Endodermal cell (in vitro differentiated cells): ENCODE measurements at places on chromosomes 2 and 18.

GRCh38 chr2:100142393-100142792 is at the start of gene AFF3:
AFF3 (minus strand) TSS chr2:100142590; CDS start chr2:100104454, 38,136 bp downstream.
- DNase-seq: no peak

- no peak for DNase-seq
Observed at GRCh38 chr18:50069422-50069821, 125.5 kb downstream of the MYO5B start.

DNA sequence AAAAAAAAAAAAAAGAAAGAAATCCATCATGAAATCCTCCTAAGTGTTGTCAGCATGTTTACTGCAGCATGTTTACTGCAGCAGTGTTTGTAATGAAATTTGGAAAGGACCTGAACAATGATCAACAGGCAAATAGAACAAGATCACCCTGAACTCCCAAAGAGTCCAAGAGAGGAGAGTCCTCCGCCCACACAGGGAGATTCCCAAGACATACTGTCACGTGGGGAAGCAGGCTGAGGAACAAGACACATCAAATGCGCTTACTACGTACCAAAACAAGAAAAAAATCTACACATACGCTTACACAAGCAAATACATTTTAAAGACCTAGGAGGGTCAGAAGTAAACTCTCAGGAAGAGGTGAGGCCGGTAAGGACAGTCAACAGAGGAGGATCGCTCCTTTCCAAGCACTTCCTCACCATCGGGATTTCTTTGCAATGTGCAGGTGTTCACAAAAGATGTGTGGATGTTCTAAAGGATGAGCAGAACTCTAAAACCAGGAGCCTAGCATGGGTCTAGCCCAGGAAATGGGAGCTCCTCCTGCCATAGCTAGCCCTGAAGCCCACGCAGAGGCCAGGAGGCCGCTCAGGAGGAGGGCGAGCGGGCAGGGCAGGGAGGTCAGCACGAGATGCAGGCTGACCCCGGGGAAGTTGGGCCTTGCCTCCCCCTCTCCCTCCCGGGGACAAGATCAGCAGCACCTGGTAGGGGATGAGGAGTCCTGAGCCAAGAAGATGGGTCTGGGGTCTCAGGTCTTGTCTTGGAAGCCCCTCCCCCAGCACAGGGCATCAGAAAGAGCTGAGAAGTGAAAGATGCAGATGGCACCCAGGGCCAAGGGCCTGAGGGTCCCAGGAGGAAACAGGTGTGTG is 66.4 kb downstream of the ZNF516 start:
- no peak for DNase-seq

GRCh38 chr2:104896446-104896845 is 42.5 kb downstream of the POU3F3 start:
- no peak for DNase-seq

DNA sequence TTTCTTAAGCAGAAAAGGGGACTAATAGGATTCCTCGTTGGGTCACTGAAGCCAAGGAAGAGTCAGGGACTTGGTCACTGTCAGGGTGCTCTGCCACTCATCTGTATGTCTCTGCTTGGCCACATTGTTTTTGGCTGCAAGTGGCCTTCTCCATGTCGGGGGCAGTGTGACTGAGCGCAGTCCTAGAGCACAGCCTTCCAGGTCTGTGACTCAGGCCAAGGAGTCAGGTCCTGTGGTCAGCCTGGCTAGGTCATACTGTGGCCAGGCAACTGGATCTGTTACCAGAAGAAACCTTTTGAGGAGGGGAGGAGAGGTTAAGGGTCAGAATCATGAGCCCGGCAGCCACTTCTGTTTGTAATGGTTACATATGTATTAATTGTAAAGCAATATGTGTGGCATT is 61.3 kb downstream of the GALNT1 start:
- DNase-seq: peak; percentile 43

- DNase-seq: peak; percentile 85
Observed at GRCh38 chr2:88549616-88550292, 77.5 kb downstream of the EIF2AK3 start.

DNA sequence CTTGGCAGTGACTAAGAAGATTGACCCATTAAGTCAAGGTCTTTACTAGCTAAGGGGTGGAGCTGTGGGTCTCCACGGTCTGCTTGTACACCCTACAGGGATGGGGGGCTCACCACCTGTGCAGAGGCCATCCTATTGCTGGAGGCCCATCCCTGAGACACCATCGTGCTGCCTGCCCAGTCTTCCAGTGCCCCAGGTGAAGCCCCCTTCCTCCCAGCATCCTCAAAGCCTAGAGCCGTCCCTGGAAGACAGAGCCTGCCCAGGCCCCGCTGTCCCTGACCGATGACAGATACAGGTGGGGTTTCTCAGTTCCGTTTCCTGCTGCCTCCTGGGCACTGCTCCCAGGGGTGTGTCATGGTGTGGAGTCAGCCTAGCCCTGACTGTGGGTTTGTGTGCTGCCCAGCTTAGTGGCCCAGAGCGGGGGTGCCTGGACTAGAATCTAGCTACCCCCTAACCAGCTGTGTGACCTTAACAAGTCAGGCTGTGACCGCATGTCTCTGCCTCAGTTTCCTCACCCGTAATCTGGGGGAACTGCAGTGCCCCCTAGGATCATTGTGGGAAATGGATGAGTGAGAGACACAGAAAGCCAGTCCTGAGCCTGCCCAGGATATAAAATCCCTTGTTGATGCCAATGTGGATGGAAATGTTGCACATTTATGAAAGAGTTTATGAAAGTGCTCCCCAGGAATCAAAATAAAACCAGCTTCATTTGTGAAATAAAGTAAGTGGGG is 2.0 kb downstream of the OTOS start:
- DNase-seq: peak; percentile 26

DNA sequence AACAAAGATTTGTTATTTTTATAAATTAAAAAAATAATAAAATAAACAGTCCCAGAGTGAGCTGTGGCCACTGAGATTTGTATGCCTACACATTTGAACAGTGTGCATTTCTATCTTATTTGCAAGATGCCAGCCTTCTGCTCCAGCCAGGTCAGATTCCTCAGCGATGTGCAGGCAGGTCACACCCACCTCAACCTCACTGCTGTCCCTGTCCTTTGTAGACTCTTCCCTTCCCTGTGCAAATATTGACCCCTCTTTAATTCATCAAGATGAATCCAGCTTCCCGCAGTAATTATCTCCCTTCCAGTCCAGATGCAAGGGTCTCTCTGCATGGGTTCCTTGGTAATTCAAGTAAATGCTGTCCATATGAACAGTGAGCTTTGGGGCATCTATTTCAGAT is 256.2 kb downstream of the PIEZO2 start:
- DNase-seq: no peak

GRCh38 chr2:48874282-48874681 is 118.8 kb upstream of the LHCGR start:
- no peak for DNase-seq

DNA sequence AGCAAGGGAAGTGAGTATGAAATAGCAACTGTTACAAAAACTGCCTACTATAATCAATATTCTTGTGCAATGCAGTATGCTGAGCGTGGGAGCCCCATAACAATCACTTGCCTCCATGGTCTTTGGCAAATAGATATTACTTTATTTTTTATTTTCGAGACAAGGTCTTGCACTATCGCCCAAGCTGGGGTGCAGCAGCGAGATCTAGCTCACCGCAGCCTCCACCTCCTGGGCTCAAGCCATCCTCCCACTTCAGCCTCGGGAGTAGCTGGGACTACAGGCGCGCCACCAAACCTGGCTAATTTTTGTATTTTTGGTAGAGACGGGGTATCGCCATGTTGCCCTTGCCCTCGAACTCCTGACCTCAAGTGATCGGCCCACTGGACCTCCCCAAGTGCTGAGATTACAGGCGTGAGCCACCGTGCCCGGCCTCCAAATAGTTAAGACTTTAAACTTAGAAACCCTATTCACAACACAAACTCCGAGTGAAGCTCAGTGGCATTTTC is 1.2 kb upstream of the CCNT2 start:
- DNase-seq: peak; percentile 63

GRCh38 chr2:46510598-46511177 is 31.3 kb downstream of the TMEM247 start:
- no peak for DNase-seq

DNA sequence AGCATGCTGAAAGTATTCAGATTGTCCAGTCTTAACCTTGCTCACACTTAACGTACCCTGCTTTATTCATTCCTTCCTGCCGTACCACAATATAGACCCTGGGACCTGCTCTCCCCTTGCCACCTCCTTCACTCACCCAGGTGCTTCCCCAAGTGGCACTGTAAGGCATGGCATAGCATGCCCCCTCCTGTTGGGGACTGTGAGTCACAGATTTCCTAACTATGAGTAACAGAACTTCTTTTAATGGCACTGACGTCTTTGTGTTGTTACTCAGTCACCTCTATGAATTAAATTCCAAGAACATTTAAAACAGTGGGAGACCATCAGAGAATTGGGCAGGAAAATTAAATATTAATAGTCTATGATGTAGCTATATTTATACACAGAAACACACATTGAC is 117.2 kb downstream of the CTNNA2 start:
- peak; percentile 48 for DNase-seq

DNA sequence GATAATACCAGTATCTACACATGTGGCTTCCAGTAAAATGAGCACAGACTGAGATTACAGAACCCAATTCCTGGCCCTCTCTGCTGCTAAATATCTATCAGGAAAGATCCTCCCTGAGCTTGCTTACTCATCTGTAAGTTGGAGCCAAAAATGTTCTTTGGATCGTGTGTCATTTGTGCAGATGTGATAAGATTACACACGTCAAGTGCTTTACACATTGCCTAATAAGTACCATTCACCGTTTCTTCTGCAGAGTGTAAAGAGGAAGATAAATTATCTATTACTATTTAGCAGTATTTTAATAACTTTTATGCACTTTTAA is 23.2 kb upstream of the SLC20A1 start:
- DNase-seq: no peak

DNA sequence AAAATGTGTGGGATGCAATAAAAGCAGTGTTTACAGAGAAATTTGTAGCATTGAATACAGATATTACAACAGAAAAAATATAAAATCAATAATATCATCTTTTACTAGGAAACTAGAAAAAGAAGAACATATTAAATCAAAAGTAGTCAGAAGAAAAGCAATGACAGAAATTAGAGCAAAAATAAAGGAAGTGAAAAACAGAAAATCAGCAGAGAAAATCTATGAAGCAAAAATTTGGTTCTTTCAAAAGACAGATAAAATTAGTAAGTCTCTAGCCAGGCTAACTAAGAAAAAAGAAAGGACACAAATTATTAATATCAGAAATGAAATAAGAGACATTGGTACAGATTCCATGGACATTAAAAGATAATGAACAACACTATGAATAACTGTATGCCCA is 212.0 kb upstream of the MGAT5 start:
- no peak for DNase-seq

DNA sequence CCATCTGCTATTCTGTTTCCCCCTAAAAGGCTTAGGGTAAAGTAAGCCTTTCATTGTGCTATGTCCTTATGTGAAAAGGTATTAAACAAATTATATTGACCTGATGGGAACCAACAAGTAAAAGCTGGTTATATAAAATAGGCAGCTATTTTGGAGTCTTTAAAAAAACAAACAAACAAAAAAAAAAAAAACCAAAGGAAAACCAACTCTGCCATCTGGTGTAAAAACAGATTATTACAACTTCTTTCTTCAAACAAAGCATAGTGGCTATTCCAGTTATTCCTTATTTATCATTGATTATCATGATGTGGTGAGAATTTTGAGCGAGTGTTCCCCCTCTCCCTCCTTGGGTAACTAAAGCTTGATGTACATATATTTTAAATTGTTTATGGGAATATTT is 122.3 kb upstream of the FHL2 start:
- no peak for DNase-seq

DNA sequence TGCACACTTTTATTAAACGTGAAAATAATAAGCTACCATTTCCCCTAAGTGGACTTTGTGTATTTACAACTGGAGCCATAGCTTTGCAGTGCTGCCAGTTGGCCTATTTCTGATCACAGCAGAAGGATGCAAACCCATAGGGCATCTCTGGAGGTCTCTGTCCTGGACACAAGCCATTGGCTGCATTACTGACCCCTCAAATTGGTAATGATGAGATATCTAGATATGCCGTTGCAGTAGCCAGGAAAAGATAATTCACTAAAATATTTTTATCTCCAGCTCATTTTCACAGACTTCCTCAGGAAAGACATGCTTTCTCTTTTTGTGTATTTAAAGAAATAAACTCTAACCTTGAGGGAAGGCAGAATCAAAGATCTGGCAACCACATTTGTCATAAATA is 182.5 kb downstream of the TDRD15 start:
- DNase-seq: no peak

GRCh38 chr18:77551055-77551454 is 301.4 kb downstream of the GALR1 start:
- DNase-seq: no peak

DNA sequence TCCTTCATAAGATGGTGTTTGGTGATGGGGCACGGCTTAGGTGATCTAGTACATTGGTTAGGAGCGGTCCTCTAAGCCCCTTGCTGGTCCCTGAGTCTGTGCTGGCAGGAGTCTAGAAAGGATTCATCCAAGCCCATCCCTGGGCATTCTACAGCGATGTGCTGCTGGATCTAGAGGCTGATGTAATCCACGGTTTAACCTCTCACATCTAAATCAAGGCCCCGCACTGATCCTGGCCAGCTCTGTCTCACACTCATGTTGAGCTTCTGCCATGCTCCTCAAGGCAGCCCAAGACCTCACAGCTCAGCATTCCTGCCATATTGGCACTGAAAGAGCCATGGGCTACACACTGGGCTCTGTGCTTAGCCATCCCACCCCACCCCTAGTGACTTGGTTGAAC is 664.8 kb downstream of the STK39 start:
- no peak for DNase-seq
